ENCODE measurements at places on chromosomes 16 and 17.
A peak's percentile ranks its signal among the peaks of the same experiment; 100 is the strongest.

GRCh38 chr16:30145657-30146056, 22.6 kb upstream of the MAPK3 start:
- no peak for DNase-seq

- no peak for DNase-seq
These were observed 79.4 kb downstream of the ABR start for GRCh38 chr17:1100382-1100781.

- peak; percentile 71 for DNase-seq
These were observed 7.3 kb downstream of the ABI3 start for GRCh38 chr17:49217651-49218413.

GRCh38 chr17:76887802-76888201, 19.6 kb downstream of the MGAT5B start:
- no peak for DNase-seq

- DNase-seq, result peak; percentile 40
These were observed 53.0 kb downstream of the N4BP1 start for GRCh38 chr16:48556913-48557351.

GRCh38 chr17:2263183-2264066, 40.2 kb downstream of the SMG6 start:
- no peak for DNase-seq

DNA sequence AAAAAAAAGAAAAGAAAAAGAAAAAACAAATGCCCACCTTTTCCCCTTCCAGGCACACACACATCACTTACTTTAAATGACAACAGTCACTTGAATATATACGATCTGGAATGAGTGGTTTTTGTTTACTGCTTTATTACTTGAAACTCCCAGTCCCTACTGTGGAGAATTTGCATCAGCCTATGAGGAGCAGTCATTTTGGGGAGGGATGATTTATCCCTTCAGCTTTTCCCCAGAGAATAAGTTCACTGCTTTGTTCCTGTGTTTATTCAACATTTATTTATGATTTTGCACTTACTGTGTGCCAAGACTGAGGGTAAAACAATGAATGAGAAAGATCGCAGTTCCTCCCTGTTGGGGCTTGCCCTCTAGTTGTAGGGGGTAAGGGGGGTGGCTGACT, 4.7 kb upstream of the ZNF423 start:
- no peak for DNase-seq

- DNase-seq, result no peak
These were observed 54.7 kb upstream of the ZNF423 start for GRCh38 chr16:49910541-49911071.

DNA sequence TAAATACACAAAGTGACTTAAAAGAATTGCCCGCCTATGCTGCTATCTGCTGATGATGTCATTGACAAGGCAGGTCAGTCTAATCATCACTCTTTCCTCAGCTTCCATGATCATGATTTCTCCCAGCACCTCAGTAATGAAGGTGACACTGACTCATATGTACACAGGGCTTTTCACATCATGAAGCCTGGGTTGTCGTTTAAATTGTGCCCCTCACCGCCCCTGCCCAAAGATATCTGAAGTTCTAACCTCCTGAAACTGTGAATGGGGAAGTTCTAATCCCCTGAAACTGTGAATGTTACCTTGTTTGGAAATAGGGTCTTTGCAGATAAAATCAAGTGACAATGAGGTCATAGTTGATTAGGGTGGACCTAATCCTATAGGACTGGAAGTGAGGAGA, 17.4 kb upstream of the GPRC5C start:
- DNase-seq, result no peak

GRCh38 chr16:24975428-24975889, 39.7 kb downstream of the ARHGAP17 start:
- DNase-seq, result no peak

GRCh38 chr17:31559584-31560501, 168.4 kb downstream of the RAB11FIP4 start:
- no peak for DNase-seq

GRCh38 chr17:47701608-47702007, 7.6 kb downstream of the TBKBP1 start:
- DNase-seq, result peak; percentile 35

DNA sequence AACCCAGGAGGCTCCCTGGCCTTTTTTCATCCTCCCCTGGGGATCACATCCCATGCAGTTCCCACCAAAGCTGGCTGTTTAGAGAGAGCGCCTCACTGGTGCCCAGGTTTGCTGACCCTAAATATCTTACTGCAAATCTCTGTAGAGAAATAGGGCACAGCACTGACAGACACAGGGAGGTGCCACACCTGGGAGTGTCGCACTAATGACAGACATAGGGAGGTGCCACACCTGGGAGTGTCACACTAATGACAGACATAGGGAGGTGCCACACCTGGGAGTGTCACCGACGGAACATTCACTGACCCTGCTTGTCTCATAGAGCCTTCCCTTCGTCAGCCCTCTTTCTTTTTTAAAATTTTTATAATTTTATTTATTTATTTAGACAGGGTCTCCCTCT, 25.6 kb downstream of the UNK start:
- no peak for DNase-seq

DNA sequence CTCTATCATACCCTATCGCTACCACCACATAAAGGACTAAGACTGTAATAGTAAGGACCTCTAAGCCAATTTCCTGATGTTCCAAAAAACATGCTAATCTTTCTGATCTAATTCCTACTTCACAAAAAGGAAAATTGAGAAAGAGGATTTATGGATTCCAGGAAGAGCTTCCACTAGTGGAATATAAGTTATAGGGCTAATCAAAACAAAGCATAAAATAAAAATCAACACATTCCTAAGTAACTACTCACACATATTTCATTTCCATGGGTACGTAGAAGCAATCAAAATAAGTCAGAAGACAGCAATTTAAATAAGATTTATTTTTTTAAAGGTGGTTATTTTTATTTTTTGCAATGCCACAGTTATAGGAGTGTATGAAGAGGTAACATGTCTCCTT, 12.4 kb downstream of the CCDC43 start:
- DNase-seq, result no peak

DNA sequence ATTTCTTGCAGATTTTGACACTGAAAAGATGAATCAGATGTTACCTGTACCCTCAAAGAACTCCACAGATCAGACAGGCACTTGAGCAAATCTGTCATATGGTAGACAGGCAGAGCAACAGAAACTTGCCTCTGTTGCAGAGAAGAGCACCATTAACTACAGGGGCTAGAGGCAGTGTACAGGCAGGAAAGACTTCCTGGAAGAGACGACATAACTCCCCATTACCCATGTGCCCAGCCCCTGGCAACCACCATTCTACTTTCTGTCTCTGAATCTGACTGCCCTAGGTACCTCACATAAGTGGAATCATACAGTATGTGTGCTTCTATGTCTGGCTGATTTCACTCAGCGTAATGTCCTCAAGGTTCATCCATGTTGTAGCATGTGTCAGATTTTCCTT, 15.5 kb downstream of the GFOD2 start:
- no peak for DNase-seq

GRCh38 chr17:82184761-82185160, 27.9 kb downstream of the CCDC57 start:
- no peak for DNase-seq

GRCh38 chr16:29807426-29808218, 1.3 kb downstream of the MAZ start:
- DNase-seq, result peak; percentile 93

GRCh38 chr17:6497496-6498221, 53.4 kb downstream of the PIMREG start:
- DNase-seq, result no peak

DNA sequence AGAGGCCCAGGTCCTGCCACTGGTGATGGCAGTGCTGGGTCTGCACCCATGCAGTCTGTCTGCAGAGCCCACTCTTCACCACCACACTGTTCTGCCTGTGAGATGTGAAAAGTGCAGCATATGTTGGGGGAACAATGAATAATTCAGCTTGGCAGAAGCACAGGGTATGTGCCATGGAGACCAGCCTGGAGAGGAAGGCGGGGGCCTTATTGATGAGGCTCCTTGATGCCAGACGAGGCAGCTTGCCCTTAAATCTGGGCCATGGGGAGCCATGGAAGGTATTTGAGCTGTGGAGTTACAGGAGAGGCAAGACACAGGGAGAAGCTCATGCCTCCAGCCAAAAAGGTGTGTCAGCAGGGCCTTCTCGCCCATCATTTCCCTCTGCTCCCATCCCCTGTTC, 124.7 kb downstream of the C16orf78 start:
- DNase-seq, result no peak

DNA sequence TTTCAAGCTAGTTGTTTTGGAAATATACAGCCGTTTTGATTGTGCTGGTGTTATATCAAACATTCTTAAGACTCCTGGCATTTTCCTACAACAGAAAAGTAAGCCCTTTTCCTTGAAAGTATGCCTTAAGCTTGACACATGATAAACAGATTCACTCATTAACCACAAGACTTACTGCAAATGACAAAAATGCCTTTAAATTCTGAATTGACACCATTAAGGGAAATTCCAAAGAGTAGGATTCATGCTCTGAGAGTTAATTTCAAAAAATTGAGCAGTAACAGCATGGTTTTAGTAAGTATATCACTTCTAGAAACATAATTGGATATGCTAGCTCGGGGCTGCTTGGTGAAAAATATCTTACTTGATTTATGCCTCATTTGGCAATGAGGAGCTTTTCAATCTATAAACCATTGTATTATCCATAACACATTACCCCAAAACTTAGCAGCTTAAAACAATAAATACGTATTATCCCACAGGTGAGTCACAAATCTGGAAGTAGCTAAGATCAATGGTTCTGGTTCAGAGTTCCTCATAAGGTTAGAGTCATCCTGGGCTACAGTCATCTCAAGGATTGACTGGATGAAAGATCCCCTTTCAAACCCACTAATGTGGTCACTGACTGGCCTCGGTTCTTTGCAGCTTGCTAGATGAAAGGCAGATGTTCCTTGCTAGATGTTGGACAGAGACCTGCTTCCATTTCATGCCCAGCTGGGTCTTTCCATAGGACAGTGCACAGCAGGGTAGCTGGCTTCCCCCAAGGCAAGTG, 8.2 kb upstream of the PHAF1 start:
- DNase-seq, result peak; percentile 37

Measured in stimulated activated CD8-positive, alpha-beta memory T cell treated with anti-CD3 and anti-CD28 coated beads, Interleukin-4, amount 100 ng/mL, for 48 hours (primary cell).